ENCODE measurements at places on chromosomes 3 and 15.

DNA sequence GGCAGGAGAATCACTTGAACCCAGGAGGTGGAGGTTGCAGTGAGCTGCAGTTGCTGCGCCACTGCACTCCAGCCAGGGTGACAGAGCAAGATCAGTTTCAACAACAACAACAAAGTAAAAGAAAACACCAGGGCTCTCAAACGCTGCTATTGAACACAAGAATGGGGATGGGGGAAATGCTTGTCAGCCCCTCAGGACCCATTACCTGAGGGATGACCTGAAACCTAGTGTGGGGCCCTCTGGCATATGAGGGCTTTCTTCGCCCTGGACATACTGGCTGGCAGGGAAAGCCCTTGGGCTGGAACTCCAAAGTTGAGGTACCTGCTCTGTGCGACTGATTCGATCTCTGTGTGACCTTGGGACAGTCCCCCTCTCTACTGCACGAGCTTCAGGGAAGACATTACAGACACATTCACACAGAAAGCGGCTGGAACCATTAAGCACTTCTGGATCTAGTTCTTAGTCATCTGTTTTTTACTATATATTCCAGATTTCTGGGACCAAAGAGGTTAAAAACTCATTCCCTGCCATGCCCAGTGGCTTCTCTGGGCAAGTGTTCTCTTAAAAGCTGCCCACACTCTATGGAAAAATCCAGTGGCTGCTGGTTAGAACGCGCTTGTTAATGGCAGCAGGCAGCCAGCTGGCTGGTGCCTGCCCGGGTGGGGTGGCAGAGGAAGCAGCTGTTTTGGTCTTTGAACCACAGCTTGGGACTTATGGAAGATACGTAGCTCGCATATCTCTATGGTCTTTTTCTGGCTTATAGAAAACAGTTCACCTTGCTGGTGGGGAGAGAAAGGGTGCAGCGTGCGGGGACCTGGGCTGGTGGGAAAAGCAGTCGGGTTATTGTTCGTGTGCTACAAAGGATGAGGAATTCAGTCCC, 57.2 kb downstream of the ATP1B3 start:
- no peak for DNase-seq

- DNase-seq = no peak
Measured at GRCh38 chr15:25022233-25022632, 67.4 kb downstream of the SNRPN start.

DNA sequence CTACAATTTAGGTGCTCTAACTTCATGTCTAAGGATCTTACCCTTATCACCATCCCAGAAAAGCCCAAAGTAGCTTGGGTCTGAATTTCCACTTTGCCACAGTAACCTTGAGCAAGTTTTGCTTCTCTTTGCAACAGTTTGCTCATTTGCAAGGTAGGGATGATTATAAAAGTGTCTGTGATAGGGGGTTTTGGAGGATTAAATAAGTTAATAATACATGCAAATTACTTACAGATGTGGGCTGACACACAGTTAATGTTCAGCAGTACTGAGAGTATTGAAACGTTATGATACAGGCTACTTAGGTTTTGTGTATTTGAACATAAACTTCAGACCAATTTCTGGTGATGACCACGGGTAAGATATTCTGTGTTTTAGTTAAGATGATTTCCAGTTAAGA, 444.7 kb upstream of the TPRG1 start:
- DNase-seq = no peak

DNA sequence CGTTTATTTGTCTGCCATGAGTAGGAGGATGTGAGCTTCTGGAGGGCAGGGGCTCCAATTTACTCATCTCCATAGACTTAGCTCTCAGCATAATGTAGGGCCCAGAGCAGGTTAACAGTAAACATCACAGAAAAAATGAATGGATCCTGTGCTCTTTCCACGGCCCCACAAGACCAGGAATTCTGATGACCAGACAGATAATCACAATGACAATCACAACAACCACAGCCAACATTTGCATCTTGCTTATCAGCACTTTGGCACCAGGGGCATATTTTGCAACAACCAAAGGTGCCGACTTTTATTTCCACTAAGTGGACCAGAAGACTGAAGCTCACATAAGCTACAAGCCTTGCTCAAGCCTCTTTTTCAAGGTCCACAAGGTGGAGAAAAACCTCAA, 68.9 kb upstream of the ANKRD34C start:
- DNase-seq = no peak

DNA sequence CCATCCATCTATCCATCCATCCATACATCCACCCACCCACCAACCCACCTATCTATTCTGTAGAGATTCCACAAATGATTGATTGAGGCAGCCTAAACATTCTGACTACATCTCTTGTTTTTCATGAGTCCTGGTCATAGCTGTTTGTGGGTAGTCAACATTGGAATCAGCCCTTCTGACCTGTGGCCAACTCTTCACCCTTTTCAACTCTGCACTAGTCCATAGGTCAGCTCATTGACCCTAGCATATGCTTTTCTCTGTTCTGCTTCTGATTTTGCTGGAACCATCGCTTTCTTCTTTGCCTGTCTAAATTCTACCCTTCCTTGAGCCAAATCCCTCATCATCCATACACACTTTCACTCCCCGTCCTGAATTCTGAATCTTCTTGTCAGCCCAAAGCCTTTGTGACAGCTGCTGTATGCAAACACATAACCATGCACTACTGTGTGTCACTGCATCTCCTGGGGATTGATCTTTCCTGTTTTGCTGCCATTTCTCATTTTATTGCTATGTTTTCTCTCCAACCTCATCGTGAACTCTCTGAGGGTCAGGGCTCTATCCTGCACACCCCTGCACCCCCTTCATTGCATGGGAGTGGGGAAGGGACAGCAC, 16.8 kb upstream of the KCTD6 start:
- no peak for DNase-seq

GRCh38 chr3:183064475-183064874, 34.8 kb downstream of the MCCC1 start:
- DNase-seq = no peak

DNA sequence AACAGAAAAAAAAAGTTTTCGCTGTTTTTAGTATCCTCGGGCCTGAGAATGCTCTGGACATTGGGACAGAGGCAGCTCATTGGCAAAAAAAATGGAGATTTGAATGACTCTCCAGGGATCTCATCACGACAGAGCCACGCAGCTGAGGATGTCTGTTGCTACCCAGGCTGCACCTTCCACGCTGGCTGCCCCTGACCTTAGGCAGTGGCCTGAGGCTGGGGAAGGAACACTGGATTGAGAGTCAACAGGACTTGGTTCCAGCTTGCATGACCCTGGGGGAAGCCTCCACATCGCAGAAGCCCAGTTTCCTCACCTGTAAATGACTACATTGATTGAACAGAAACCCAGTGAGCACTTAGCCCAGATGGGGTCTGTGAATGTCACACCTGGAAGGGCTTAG, 8.7 kb upstream of the ACSBG1 start:
- no peak for DNase-seq

- DNase-seq = no peak
Measured at GRCh38 chr3:61877359-61878138, 316.2 kb downstream of the PTPRG start.

GRCh38 chr3:197465197-197465995, 90.4 kb downstream of the BDH1 start:
- peak; percentile 22 for DNase-seq

DNA sequence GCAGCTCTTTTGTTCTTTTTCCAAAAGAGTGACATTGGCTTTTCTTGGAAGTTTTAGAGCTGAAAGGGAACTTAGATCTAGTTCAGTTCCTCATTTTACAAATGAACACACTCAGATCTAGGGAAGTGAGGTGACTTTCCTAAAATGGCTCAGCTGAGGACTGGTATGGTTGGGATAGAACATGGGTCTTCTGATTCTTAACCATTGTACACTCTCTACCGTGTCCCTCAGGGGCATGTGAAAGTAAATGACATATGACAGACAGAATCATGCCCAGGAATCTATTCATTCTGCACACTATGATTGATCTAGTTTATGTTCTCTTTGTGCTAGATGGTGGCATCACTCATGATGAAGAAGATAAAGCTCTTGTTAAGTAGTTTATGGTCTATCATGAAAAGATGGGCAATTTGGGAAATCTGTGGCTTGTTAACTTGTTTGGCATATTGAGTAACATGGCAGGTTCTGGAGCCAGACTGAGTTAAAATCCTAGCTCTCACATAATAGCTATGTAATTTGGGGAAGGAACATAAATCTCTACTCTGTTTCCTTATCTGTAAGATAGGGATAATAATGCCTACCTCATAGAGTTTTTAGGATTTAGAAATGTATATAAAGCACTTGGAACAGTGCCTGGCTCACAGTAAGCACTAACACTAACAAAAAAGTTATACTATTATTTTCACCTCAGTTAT, 30.9 kb downstream of the UBE2E1 start:
- DNase-seq = no peak

GRCh38 chr3:148600902-148601765, 96.6 kb upstream of the AGTR1 start:
- DNase-seq = peak; percentile 70

DNA sequence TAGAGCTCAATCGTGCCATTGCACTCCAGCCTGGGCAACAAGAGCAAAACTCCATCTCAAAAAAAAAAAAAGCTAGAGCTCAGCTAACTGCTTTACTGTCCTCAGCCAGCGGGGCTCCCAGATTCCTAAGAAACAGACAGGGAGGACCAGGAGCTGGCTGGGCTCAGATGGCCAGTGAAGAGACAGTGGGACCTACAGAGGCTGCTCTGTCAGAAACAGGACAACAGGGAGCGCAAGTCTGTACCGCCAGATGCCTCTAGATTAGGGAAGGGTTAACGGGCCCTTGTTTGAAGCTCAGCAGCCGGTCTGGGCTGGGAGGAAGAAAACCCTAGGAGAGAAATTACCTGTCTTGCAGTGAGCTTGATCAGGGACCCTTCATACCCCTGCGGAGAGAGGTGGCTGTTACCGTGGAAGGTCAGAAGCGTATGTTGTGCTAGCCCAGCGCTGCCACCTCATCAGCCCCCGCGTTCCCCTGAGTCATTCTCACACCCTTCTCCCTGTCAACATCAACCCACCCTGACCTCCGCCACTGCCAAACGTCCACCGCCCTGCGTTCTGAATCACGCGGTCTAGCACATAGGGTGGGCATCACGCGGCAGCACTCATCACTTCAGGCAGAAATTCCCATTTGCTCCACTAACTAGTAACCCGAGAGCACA, 25.3 kb downstream of the RBPMS2 start:
- peak; percentile 5 for DNase-seq

DNA sequence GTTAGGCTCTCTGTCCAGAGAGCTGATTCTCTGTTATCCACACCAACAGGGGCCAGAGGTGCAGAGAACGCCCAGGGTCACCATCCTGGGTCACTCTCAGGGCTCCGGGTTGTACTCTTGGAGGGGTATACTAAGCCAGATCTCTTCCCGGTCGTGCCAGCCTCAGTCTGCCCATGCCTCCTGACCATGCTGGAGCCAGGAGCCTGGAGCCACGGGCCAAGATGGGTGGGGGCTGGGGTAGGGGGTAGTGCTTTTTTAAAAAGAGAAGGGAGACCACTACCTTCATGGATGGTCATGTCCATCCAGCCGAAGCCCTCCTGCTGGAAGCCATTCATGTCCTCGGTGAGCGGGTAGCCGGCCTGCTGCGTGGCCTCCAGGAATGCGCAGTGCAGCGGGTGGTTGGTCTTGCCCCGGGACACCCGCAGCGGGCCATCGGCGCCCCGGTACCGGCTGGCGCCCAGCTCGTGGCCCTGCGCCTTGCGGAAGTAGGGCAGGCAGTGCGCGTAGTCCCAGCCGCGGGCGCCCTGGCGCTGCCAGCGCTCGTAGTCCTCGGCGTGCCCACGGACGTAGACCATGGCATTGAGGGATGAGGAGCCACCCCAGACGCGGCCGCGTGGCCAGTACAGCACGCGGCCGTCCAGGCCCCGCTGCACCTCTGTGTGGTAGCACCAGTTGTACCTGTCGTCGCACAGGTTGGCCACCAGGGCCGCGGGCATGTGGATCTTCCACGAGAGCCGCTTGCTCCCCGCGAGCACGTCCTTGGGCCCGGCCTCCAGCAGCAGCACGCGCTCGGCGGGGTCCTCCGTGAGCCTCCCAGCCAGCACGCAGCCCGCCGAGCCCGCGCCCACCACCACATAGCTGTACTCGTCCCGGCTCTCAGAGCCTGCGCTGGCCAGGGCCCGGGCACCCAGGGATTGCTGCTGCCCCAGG, 22.9 kb downstream of the CHDH start:
- no peak for DNase-seq

DNA sequence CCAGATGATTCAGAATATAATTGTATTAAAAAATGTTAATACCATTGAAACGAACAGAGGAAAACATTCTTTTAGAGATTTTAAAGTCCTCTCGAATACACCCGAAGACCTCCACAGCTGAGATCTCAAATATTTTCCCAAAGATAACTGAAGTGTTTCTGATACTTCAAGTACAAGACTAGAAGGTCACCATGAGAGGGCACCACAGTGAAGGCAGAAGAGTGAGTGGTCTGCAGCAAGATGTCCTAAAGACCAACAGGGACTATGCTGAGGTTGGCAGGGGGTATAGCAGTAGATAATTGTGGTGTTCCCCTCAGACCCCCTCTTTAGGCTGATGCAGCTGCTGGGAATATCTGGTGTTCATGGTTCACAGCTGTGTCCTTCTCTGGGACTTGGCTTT, 156.5 kb downstream of the PDCD6IP start:
- DNase-seq = no peak

GRCh38 chr3:172536505-172536904, 13.3 kb upstream of the TNFSF10 start:
- peak; percentile 79 for DNase-seq

DNA sequence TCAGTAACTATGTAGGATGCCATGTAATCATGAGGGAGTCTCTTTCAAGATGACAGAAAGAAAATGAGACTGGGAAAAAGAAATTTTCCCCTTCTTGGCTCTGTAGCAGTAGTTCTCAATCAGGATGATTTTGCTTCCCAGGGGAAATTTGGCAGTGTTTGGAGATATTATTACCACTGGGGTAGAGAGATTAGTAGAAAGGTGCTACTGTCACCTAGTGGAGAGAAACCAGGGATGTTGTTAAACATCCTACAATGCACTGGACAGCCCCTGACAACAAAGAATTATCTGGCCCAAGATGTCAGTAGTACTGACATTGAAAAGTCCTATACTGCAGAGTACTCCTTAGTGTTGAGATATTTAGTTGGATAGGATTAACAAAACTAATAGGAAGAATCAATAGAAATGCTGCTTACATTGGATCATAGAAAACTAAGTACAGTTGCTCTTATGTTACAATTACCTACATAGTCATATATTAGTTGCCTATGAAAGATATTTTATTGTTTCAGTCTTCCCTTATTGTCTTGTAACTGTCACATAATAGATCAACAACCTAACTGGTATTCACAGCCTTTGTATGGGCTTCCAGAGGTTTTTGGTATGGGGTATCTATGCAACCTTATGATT, 433.3 kb downstream of the RAP2B start:
- DNase-seq = no peak

- no peak for DNase-seq
Measured at GRCh38 chr3:146801492-146801891, 196.3 kb upstream of the PLSCR5 start.

- DNase-seq = no peak
Measured at GRCh38 chr3:101119535-101119934, 126.3 kb upstream of the ABI3BP start.

- DNase-seq = no peak
Measured at GRCh38 chr3:38637906-38638305, 11.6 kb downstream of the SCN5A start.

- DNase-seq = no peak
Measured at GRCh38 chr3:127697551-127698240, 24.9 kb downstream of the ABTB1 start.
